ENCODE measurements at places on chromosomes 5 and 9.

- no peak for DNase-seq
Measured at GRCh38 chr5:140358738-140359310, 1.2 kb upstream of the SLC4A9 start.

DNA sequence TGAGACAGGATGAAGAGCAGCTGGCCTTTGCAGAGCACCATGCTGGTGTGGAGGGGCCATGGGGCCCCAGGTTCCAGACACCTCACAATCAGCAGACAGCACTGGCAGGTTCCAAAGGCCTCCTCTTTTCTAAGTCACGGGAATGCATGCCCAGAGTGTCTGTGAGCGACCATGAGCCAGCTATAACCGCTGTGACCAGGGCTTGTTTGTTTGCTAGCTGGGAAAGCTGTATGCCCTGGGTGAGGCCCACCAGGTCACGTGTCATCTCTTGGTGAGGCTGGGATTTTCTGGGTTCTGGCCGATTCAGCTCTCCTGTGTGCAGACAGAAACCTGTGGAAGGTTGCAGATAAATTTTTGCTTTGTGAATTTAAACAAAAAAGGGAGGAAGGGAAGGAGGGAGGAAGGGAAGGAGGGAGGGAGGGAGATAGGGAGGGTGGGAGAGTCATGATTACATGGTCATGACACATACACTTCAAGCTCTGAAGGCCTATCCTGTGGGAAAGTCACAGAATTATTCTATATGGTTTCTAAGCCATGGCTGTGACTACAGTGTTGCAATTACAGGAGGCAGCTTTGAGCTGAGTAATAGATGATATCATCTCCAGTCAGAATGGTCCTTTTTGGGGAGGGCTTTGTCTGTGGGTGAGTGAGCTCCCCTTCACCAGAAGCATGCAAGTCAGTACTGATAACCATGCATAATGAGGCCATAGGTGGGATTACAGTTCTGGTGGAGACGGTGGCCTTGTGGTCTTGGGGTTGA, 37.2 kb downstream of the PAPPA start:
- DNase-seq: no peak

DNA sequence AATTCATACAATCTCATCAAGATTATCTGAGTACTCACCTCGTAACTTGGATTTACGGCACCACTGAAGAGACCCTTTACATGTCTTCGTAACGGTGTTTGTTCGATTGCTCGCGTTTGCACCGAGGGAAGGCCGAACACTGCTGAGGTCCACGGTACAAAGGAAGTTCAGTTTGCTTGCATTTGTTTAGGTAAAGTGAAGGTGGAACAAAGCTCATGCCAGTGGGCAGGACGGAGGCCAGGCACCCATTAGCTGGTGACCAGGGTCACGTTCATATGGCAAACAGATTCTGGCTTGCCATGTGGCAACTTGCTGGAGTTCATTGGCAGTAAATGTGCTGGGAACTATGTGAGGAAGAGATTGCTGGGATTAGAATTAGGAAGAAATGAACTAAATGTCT, 164.8 kb downstream of the MACROH2A1 start:
- DNase-seq: no peak

DNA sequence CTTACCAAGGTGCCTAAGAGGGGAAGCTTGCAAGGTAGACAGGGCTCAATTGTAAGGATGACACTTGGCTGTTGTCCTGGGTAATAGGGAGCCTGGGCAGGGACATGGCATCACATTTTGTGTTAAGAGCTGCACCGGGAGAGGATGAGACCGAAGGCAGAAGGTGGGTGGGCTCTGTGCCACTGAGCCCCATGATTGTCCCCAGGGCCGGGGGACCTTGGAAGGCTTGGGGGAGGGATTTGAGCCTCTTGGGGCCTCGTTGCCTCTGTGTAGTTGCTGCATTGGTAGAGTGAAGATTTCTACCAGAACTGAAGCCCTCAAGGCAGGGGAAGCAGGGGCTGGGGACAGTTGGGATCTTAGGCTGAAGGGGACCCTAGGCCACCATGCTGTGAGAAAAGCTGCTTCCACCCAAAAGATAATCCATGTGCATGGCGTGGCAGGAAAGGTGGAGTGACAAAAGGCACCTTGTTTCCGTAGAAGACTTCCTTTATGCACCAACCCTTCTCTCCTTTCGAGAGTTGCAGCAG, 11.9 kb downstream of the FGF18 start:
- DNase-seq: no peak

DNA sequence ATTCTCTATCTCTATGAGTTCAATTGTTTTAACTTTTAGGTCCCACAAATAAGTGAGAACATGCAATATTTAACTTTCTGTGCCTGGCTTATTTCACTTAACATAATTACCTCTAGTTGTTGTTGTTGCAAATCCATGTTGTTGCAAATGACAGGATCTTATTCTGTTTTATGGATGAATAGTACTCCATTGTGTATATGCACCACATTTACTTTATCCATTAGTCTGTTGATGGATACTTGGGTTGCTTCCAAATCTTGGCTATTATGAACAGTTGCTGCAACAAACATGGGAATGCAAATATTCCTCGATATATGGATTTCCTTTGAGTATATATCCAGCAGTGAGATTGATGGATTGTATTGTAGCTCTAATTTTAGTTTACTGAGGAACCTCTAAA, 36.3 kb downstream of the MEGF9 start:
- no peak for DNase-seq

GRCh38 chr9:89194421-89195130, 16.0 kb upstream of the SHC3 start:
- DNase-seq: no peak

DNA sequence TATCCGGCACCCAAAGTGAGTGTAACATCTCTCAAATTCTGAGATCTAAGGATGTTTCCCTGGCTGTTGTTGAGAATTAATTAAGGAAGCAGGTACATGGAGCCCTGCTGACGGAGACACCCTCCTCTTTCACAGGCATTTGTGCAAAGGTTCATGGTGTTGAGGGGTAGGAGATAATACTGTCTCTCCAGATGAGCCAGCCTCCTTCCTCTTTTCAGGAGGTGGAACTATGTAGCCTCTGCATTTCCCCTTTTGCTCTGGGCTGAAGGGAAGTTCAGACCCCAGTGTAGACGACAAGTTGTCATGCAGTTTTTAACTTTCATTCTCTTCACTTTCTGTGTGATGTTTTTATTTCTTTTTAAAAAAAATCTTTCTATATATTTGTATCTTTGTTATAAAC, 107.5 kb downstream of the GALNT10 start:
- no peak for DNase-seq

- no peak for DNase-seq
Measured at GRCh38 chr9:129458663-129459546, 162.0 kb downstream of the C9orf50 start.

GRCh38 chr5:102789469-102789868, 34.4 kb downstream of the PAM start:
- no peak for DNase-seq

DNA sequence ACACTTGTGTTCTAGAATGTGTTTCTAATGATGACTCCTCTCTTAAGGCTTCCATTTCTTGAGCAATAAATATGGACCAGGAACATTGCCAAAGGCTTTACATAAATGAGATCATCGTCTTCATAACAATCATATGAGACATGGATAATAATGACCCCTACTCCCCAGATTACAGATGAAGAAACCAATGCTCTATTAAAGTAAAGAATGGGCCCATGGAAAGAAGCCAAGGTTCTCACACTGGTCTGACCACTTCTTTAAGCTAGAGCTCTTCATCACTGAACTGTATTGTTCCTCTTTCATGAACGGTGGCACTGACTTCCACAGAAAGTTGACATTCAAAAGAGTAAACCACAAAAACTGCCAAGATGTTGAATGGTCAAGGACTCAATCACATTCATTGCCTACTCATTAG, 65.3 kb downstream of the MARCHF3 start:
- DNase-seq: no peak

DNA sequence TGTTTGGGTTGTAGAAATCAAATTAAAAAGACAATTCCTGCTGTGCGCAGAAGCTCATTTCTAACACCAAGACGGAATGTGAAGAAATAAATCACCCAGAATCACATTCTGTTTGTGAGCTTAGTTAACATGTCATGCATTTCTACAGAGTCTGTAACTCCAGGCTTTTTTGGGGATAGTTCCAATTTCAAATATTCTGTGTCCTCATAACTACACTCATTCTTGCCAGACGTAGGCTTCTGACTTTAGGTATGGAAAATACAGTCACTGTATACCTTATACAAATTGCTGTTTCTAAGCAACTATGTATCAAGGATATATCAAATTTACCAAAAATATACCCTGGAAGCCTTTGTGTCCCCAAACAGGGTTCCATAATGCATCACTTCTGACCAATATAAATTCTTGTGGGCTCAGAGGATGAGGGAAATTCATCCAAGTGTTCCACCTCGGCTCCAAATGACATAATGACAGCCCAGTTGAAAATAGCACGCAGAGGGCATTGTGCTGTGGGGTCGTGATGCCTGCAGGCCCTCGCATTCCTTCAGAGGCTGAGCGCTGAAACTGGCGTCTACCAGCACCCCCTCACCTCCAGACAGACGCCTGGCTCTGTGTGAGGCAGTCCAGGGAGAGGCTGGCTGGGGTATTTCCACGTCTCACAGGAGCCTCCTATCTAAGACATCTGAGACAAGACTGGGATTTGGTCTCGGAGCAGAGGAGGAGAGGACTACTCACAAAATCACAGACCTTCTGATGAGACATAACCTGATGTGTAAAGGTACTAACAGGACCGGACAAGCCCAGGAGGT, 79.8 kb downstream of the KLF4 start:
- DNase-seq: no peak

GRCh38 chr5:2865856-2866255, 114.4 kb upstream of the IRX2 start:
- DNase-seq: no peak

DNA sequence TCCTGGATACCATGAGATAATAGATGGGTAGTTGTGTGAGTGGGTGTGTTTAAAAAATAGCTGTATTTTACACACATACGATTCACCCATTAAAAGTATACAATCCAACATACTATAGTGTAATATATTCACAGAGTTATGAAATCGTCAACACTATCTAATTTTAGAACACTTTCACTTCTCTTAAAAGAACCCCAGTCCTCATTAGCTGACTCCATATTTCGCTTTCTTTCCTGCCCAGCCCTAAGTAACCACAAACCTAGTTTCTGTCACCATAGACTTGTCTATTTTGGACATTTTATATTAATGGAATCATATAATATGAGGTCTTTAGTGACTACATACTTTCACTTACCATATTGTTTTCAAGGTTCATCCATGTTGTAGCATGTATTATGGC, 63.8 kb upstream of the S1PR3 start:
- no peak for DNase-seq

- DNase-seq: no peak
Measured at GRCh38 chr5:167832609-167833008, 458.8 kb upstream of the WWC1 start.

DNA sequence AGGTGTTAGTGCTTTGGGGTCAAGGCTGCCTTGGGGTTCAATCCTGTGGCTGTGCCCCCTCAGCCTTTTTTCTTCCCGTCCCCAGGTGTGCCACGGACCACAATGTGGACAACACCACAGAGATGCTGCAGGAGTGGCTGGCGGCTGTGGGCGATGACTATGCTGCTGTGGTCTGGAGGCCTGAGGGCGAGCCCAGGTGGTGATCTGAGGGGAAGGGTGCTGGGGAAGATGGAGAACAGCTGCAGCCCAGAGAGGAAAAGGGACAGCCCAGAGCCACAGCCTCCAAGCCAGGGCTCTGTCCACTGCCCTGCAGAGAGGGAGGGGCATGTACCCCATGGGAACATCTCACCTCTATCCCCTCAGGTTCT, 2.1 kb downstream of the CERCAM start:
- no peak for DNase-seq

- no peak for DNase-seq
Measured at GRCh38 chr5:122442938-122443337, 130.9 kb downstream of the SNCAIP start.

- DNase-seq: no peak
Measured at GRCh38 chr5:55440188-55440646, 94.5 kb downstream of the PLPP1 start.
